GM18507 (cell line): ENCODE measurements at places on chromosomes 5 and 9.

GRCh38 chr5:76641514-76642120 is 18.4 kb upstream of the F2RL2 start:
- DNase-seq, result peak; percentile 17

DNA sequence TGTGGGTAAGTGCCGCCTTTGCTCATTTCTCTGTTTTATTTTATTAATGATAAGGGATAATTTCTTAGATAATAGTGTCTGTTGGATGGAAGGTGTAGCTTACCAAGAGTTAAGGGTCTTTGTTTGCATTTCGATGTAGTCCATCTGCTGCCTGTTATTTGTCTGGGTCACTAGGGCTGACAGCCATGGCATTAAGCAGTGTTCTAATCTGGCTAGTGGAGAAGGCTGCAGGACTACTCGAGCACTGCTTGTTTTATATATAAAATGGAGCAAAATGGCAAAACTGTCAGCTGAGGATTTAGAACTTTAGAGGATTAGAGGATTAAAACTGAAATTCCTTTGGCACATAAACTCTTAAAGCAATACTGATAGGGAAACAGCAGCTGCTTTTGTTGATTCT is 67.5 kb downstream of the C7 start:
- DNase-seq, result no peak

GRCh38 chr9:33129886-33130881 is 37.0 kb downstream of the B4GALT1 start:
- DNase-seq, result peak; percentile 58

- no peak for DNase-seq
These were observed 17.0 kb upstream of the MOCS2 start for GRCh38 chr5:53126521-53126920.

- DNase-seq, result no peak
These were observed 259.8 kb upstream of the ADAMTS16 start for GRCh38 chr5:4880304-4880741.

DNA sequence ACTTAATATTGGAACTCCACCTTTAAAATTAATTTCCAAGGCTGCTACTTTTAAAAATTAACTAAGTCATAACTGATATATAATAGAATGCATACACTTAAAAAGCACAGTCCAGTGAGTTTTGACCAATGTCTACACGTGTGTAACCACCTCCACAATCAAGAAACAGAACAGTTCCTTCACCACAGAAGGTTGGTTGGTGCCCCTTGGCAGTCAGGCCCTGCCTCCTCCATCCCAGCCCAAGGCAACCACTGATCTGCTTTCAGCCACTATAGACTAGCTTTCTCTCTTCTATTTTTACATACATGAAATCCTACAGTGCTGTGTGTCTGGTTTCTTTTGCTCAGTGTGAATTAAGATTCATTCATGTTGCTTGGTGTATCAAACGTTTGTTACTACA is 215.2 kb downstream of the CRB2 start:
- DNase-seq, result no peak

- no peak for DNase-seq
These were observed 66.6 kb upstream of the SPATA31E1 start for GRCh38 chr9:87816036-87816435.

- DNase-seq, result no peak
These were observed 6.9 kb downstream of the KIAA1958 start for GRCh38 chr9:112493393-112494137.

DNA sequence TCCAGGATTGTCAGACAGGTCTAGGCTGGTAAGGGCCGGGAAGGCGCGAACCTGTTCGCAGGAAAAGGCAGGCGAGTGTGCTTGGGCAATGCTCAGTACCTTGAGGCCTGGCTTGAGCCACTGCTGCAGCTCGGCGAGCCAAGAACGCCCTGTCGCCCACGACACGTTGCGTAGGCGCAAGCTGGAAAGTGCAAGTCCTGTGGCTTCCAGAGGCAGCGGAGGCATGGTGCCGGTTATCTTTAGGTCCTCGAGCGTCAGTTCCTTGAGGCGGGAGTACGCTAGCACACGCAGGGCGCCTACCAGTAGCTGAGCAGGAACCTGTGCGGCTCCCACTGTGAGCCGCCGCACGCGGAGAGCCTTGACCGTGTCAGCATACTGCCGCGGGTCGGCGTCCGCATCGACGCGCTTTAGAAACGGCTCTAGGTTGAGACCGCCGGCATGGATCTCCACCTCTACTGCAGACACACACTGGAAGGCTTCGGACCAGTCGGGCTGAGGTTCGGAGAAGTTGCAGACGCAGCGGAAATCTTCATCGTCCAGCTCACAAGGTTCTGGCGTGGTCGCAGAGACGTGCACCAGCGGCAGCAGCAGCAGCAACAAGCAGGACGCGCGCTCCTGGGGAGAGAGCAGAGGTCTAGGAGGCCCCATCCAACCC is 482 bp downstream of the CD14 start:
- DNase-seq, result no peak

- no peak for DNase-seq
These were observed 380.7 kb upstream of the IRX1 start for GRCh38 chr5:3214838-3215374.

DNA sequence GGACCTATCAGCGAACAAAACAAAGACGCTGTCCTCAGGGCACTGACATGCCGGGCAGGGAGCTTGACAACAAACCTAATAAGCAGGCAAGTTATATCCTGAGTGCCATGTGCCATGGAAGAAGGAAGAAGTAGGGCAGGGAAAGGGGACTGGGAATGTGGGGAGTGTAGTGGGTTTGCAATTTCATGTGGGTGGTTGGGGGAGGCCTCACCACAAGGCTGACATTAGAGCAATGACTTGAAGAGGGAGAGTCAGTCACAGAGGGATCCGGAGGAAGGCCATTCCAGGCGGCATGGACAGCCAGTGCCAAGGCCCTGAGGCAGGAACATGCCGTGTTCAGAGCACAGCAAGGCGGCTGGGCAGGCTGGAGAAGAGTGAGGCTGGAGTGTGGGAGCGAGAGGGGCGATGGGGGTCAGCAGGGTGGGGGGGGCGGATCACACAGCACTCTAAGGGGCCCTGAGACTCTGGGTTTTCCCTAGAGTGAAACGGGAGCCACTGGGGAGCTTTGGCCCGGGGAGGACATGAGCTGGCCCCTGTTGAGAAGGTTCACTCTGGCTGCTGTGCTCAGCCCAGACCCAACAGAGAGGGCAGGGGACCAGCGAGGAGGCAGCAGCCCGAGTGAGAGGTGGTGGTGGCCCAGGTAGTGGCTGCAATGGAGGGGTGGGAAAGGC is 86.3 kb downstream of the STK10 start:
- DNase-seq, result no peak

DNA sequence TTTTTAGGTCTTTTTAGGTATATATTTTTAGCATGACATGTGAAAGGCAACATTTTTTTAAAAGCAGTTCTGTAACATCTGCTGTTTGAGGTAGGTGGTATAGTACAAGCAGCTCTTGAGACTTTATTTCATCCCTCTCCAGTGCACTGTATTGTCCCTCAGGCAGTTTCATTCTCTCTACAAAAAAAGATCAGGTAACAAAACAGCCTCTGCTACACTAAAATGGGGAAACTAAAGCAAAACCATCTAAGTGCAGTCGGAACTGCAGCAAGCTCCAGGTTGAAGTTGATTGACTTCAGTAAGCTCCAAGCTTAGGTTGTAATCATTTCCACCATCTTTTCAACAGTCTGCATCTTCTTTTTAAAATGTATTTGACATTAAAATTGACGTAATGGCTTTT is 195.6 kb downstream of the DEPDC1B start:
- DNase-seq, result no peak

GRCh38 chr5:11126844-11127243 is 365.8 kb upstream of the DAP start:
- DNase-seq, result no peak

DNA sequence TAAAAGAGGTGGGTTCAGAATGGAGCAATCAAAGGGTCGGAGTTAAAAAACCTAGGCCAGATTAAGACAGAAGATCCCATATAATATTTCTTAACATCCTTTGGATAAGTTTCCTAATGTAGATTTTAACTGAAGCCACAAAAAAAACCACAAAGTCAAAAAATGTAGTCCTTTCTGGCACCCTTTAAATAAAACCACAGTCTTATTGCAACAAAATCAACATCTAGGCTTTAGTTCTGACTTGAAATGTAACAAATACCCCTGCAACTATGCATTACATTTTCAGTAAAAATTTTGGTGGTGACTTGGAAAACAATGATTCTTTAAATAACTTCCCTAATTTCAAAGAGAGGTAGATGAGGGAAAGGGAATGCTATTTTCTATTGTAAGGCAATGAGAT is 109.2 kb downstream of the PSAT1 start:
- no peak for DNase-seq

DNA sequence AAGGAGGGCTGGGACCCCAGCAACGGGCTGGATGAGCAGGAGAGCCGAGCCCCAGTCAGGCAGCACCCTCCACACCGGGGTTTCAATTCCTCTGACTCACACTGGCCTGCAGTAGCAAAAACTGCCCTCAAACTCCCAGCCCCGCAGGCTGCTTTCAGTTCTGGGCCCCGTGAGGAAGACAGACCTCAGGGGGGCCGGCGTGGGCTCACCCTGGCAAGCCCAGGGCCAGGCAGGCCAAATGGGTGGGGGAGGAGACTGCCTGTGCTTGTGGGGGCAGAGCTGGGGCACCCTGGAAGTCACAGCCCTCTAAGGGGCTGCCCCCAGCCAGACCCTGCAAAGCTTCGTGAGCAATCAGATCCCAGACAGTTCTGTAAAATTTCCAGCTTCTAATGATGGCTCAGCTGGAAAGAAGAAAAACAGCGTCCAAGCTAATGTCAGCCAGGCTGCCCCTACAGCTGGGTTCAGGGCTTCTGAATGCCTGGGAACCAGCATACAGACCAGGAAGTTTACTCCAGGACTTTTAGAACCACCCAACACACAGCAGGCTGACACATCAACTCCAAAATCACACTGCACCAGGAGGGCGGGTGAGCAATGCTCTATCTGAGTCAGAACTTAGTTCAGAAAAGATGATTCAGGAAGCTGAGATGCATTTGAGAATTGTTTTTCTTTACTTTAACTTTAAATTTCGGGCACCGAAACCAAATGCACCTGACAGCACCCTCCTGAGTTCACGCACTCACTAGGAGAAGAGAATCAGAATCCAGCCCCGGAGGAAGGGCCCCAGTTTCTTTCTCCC is 34.7 kb downstream of the LPCAT1 start:
- no peak for DNase-seq
